ENCODE measurements at places on chromosomes 13 and 19. TPM values are rescaled to one million over a fixed set of nuclear protein-coding genes. Genes with fewer than 3 reads are reported as not detected.

GRCh38 chr13:97372936-97373335, 61.0 kb upstream of the RAP2A start:
- peak; percentile 40 for DNase-seq

GRCh38 chr13:113485545-113485944, 5.0 kb downstream of the DCUN1D2 start:
- DNase-seq: no peak

DNA sequence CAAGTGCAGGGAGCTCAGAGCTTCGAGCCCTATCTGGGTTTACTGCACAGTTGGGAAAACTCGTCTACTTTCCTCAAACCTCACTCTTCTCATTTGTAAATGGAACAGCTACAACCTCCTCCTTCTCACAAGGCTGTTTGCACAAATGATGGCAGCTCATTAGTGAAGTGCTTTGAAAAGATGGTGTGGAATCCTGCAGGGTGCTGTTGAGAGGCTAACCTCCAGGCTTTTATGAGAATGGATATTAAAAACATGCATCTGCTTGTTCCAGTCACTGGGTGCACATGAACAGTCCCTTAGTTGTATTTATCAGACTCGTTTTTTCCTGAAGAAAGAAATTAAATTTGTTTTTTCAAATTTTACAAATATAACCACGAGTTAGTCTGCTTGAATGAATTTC, 36.6 kb downstream of the PCDH8 start:
- DNase-seq: no peak

GRCh38 chr19:42529248-42529764, 1.0 kb upstream of the CEACAM1 start:
- peak; percentile 59 for DNase-seq

- no peak for DNase-seq
Observed at GRCh38 chr19:58513213-58513693, 1.5 kb upstream of the SLC27A5 start.

DNA sequence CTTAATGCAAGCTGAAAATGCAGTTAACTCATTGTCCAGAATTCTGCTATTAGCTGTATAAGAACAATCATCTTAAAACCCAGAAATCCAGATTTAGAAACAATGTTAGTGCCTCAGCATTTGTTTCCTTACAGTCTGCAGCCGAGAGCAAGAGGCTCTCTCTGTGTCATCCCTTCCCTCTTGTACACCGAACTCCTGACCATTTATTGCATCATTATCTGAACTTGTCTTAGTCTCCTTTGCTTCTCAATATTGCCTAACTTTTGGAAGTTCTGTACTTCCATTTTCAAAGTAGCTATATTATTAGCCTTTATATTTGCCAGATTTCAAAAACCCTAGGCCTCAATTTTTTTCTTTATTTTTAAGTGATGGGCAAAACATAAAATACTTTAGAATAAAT, 27.1 kb downstream of the RNASEH2B start:
- DNase-seq: no peak

- no peak for DNase-seq
Observed at GRCh38 chr19:38869836-38870607, 8.1 kb downstream of the RINL start.

GRCh38 chr13:72808917-72809500, 27.1 kb downstream of the PIBF1 start:
- DNase-seq: peak; percentile 18

- DNase-seq: no peak
Observed at GRCh38 chr13:77521194-77521593, 14.3 kb upstream of the SCEL start.

DNA sequence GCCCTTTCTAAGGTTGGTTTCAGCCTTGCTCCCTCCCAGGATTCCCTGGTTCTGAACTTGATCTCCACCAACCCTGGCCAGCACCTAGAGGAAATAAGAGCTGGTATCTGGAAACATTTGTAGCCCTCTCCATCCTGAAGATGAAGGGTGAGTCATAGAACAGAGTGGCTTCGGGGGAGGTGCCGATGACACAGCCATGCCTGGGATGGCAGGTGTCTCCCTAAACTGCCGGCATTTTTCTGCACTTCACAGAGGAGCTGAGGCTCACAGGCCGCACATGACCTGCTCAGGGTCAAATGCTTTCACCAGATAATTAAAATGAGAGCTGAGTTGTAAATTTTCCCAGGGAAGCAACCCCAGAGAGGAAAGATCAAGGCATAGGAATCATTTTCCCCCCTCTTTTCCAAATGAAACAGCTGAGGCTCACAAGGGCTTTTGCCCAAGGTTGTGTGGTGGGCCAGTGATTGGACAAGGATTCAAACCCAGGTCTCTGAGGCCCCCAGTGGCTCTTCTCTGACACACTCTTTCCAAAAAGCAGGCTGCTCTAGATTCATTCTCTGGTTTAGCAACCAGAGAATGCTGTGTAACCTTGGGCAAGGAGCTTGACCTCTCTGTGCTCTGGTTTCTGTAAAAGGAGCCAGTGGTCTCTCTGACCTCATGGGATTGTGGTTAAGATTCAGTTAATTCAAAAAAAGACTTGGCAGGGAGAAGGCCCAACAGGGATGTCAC, 1.2 kb upstream of the SLC25A42 start:
- peak; percentile 31 for DNase-seq

DNA sequence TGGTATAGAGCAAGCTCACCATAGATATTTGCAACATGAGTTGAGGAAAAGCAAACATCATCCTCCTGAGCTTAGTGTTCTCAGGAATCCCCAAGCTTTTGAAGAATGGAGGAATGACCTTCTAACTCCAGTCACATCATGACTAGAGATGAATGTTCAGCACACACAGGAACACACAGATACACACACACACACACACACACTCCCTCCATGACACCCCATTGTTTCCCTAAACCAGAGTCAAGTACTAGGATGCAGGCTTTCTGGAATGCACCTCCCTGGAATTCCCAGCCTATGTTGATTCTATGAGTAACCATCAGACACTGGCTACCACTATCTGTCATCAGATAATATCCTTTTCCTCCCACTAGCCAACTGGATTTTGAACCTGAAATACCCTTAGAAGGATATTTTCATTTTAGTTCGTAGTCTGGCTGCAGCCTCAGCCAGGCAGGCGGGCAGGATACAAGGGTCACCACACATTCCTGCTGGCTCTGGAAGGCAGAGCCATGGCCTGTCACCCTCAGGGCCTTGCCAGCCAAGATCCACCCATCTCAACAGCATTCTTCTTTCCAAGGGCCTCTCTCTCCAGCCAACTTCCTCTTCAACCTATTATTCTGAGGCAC, 162.4 kb downstream of the FOXO1 start:
- no peak for DNase-seq

ZSCAN4 gene
- 0.17 TPM for polyA plus RNA-seq

SPACA6 gene
- polyA plus RNA-seq: 21.0 TPM

KLHL1 gene
- polyA plus RNA-seq: 0.55 TPM

C2CD4C gene
- 1.5 TPM for polyA plus RNA-seq
